Osteocyte (in vitro differentiated cells): ENCODE measurements at places on chromosomes 12 and 14. TPM values are rescaled to one million over a fixed set of nuclear protein-coding genes. Genes with fewer than 3 reads are reported as not detected.

The SERPINA1 gene
- not detected in 2 replicates for total RNA-seq

The SYNDIG1L gene
- total RNA-seq, result 0.26 TPM in 1 of 2 replicates, not detected in the other

The ARHGEF25 gene
- 25.8 and 27.6 TPM in 2 replicates for total RNA-seq

The RNASE7 gene
- total RNA-seq, result not detected in 2 replicates

The PRB2 gene
- total RNA-seq, result not detected in 2 replicates

The KLRC1 gene
- not detected in 2 replicates for total RNA-seq

The RD3L gene
- total RNA-seq, result not detected in 2 replicates

The PIWIL1 gene
- not detected in 2 replicates for total RNA-seq

The TESPA1 gene
- not detected in 2 replicates for total RNA-seq

The KLC1 gene
- total RNA-seq, result 186 and 211 TPM in 2 replicates

The TSPAN11 gene
- total RNA-seq, result 8.4 and 9.2 TPM in 2 replicates

DNA sequence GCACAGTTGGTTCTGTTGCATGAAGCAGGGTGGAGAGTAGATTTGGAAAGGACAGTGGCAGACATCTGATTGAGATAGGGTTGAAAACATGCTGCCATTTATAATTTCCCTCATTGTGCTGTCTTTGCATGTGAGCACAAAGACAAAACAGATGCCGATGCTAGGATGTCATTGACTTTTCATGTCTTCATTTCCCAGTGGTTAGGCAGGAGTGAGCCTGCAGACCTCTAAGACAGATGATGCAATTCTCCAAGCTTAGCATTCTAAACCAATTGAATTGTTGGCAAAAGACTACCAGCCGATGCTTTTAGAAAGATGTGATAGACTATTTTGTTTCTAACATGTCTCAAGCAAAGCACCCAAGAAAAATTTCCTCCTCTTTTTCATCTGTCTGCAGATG, 37.1 kb upstream of the PELI2 start:
- H3K4me1 ChIP-seq, result no peaks in the 10 kb centered on the region
- no peaks in the 10 kb centered on the region for H3K36me3 ChIP-seq
- peaks cover 38% of the 10 kb centered on the region for H3K27me3 ChIP-seq
- no peak overlapping the region for H3K27ac ChIP-seq

- H3K27me3 ChIP-seq, result no peaks in the 10 kb centered on the region
- no peak overlapping the region for H3K27ac ChIP-seq
- no peak for DNase-seq
- no peak overlapping the region for H3K4me3 ChIP-seq
Measured at GRCh38 chr14:87081004-87081403, 912.0 kb downstream of the GALC start.

DNA sequence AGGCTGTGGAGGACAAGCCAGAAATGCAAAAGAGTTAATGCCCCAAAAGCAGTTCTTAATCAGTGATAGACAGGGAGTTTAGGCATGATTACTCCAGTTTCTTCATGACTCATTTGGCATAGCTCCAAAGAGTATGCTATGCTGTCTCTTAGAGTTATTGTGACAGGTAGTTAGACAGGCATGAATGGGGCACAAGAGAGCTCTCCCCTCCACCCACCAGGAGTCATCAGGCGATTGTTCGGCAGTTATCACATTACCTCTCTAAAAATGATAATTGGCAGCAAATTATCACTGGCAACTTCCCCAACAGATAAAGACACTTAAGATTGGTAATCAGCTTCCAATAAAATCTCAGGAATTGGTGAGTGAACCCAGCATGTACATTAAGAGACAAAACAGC, 320.1 kb downstream of the DAD1 start:
- no peaks in the 10 kb centered on the region for H3K36me3 ChIP-seq
- peaks cover 78% of the 10 kb centered on the region for H3K4me1 ChIP-seq
- DNase-seq, result no peak
- H3K27ac ChIP-seq, result peak overlapping the region; percentile 75
- no peaks in the 10 kb centered on the region for H3K27me3 ChIP-seq

DNA sequence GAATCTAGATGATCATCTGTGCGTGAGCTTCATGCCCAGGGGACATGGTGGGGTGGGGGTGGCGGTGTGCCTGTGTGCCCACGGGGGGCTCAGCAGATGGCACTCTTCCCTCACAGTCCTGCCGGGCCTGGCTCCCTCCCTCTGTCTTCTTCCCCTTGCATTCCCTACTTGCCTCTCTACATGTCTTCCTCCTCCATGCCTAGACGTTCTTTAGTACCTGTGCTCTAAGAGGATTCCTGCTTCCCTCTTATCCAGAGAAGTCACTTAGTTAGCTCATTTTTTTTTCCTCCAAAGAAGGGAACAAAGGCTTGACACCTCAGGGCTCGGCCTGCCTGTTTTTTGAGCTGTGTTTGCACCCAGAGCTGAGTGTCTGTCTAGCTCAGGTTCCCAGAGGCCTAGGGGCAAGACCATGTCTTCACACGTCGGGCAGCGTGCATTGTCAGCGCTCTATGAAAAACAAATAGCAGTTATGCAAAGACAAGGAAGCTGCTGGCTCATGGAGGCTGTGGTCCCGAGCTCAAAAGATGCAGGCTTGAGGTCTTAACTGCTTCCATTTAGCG, 48.8 kb downstream of the NINJ2 start:
- DNase-seq, result no peak
- H3K4me1 ChIP-seq, result peaks cover 30% of the 10 kb centered on the region
- no peaks in the 10 kb centered on the region for H3K36me3 ChIP-seq
- no peak overlapping the region for H3K4me3 ChIP-seq

- no peak overlapping the region for H3K4me3 ChIP-seq
- no peaks in the 10 kb centered on the region for H3K36me3 ChIP-seq
- no peak for DNase-seq
- H3K4me1 ChIP-seq, result no peaks in the 10 kb centered on the region
Measured at GRCh38 chr14:33150666-33151428, 212.2 kb downstream of the NPAS3 start.

- no peak overlapping the region for H3K4me3 ChIP-seq
- no peaks in the 10 kb centered on the region for H3K4me1 ChIP-seq
- H3K27ac ChIP-seq, result no peak overlapping the region
- H3K36me3 ChIP-seq, result peaks cover 3% of the 10 kb centered on the region
Measured at GRCh38 chr12:91555436-91556415, 373.1 kb upstream of the DCN start.

GRCh38 chr12:89084751-89085150, 267.6 kb downstream of the DUSP6 start:
- H3K36me3 ChIP-seq, result no peaks in the 10 kb centered on the region
- DNase-seq, result no peak
- peaks cover 2% of the 10 kb centered on the region for H3K4me1 ChIP-seq
- no peak overlapping the region for H3K27ac ChIP-seq
- H3K27me3 ChIP-seq, result no peaks in the 10 kb centered on the region

DNA sequence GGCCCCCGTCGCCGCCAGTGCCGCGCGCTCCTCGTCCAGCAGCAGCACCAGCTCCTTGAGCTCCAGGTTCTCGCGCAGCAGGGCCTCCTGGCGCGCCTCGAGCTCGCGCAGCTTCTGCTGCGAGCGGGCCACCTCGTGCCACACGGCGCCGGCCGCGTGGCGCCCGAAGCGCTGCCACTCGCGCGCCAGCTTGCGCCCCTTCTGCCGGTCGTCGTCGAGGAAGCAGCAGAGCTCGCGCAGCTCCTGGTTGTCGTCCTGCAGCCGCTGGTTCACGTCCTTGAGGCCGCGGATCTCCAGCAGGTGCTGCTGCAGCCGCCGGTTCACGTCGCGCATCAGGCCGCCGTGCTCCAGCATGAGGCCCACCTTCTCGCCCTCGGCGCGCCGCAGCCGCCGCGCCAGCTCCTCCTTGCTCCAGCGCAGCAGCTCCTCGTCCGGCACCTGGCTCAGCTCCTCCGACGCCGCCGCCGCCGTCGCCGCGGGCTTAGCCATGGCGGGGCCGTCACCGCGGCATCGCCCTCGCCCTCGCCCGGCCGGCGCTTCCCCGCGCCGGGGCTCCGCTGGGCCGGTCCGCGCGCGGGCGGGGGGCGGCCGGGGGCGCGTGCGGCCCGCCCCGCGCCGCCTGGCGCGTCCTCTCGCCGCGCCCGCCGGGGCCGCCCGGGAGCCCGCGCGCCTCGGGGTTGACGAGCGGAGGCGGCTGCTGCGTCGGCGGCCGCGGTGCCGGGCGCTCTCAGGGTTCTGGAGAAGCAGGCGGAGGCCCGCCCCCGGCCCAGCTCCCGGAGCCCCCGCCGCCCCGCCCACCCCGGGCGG, at the start of gene CCDC85C:
TSS of gene CCDC85C (minus strand) at position 737 of the 807 bp plus-strand sequence. CDS start at position 489, 248 bp downstream.
- H3K27me3 ChIP-seq, result no peaks in the 10 kb centered on the region
- H3K27ac ChIP-seq, result peak within 1 kb of the TSS; percentile 86
- no peak for DNase-seq
- peaks cover 26% of the 10 kb centered on the region for H3K4me1 ChIP-seq
- H3K36me3 ChIP-seq, result no peaks in the 10 kb centered on the region

GRCh38 chr14:23034498-23035302, at the start of gene PSMB5:
TSS of gene PSMB5 (minus strand) at chr14:23034900. CDS start at chr14:23034881, 19 bp downstream.
- no peaks in the 10 kb centered on the region for H3K27me3 ChIP-seq
- H3K36me3 ChIP-seq, result peaks cover 18% of the 10 kb centered on the region
- H3K27ac ChIP-seq, result peak within 1 kb of the TSS; percentile 97
- peaks cover 25% of the 10 kb centered on the region for H3K4me1 ChIP-seq

GRCh38 chr14:71175491-71175890, 268.2 kb downstream of the PCNX1 start:
- H3K4me1 ChIP-seq, result no peaks in the 10 kb centered on the region
- no peak overlapping the region for H3K27ac ChIP-seq

- H3K36me3 ChIP-seq, result peaks cover 4% of the 10 kb centered on the region
- DNase-seq, result peak; percentile 94
- peaks cover 13% of the 10 kb centered on the region for H3K4me1 ChIP-seq
- no peak overlapping the region for H3K4me3 ChIP-seq
Measured at GRCh38 chr14:52131640-52132320, 62.9 kb upstream of the NID2 start.

DNA sequence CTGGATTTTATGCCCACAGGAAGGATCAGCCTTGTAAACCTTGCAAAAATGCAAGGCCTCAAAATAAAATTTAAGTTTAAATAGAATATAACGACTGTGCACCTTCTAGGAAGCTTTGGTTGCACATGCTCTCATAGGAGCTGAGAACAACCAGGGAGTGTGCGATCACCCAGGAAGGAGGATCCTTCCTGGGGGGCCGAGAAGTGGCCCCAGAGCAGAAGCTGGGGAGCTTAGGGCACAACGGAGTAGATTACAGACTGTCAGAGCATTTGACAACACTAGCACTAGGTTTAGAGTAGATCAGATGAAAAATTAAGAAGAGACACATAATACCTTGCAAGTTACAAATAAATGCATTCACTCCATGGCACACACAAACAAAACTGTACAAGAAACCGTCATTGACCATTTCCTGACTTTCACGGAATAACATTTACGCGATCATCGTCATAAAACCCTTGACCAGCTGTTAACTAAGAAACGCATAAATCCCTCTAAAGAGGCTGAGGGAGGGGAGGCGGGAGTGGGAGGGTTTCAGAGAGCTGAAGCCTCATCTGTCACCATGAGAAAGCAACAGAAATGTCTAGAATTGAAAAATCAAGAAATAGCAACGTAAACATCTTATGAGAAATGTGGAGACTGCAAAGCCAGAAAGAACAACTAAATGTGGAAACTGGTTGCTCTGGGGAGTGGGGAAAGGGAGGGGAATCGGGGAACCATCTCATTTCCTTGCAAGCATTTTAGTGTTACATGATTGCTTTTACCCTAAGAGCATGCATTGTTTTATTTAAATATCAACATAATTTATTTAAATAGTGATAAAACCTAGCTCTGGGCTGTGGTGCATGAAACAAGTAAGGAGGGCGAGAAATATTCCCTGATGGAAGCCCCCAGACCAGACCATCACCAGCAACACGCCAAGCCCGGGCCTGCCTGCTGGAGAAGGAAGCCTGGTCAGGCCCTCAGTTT, 13.1 kb upstream of the CCDC85C start:
- H3K27ac ChIP-seq, result no peak overlapping the region
- no peak for DNase-seq
- H3K4me1 ChIP-seq, result peaks cover 35% of the 10 kb centered on the region
- no peak overlapping the region for H3K4me3 ChIP-seq
- peaks cover 2% of the 10 kb centered on the region for H3K27me3 ChIP-seq
- no peaks in the 10 kb centered on the region for H3K36me3 ChIP-seq

GRCh38 chr14:63611078-63611477, 30.6 kb downstream of the WDR89 start:
- no peaks in the 10 kb centered on the region for H3K27me3 ChIP-seq
- H3K4me3 ChIP-seq, result no peak overlapping the region
- no peak overlapping the region for H3K27ac ChIP-seq

DNA sequence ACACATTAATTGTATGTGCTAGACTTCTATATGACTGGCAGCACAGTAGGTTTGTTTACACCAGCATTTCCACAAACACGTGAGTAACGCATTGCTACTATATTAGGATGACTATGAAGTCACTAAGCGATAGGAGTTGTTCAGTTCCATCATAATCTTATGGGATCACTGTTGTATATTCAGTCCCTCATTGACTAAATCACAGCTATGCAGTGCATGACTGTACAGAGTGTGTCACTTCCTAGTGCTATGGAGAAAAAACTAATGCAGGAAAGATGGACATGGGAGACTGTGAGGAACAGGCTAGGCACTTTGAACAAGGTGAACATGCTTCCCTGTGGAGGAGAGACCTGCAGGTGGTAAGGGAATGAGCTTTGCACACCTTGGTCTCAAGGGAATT, 259.8 kb downstream of the NUAK1 start:
- H3K4me1 ChIP-seq, result peaks cover 2% of the 10 kb centered on the region
- H3K27ac ChIP-seq, result no peak overlapping the region
- H3K36me3 ChIP-seq, result no peaks in the 10 kb centered on the region
- DNase-seq, result no peak
- H3K27me3 ChIP-seq, result no peaks in the 10 kb centered on the region

GRCh38 chr14:41973178-41973577, 366.5 kb downstream of the LRFN5 start:
- no peak for DNase-seq
- H3K27me3 ChIP-seq, result no peaks in the 10 kb centered on the region
- H3K4me1 ChIP-seq, result no peaks in the 10 kb centered on the region
- H3K4me3 ChIP-seq, result no peak overlapping the region
- no peak overlapping the region for H3K27ac ChIP-seq

DNA sequence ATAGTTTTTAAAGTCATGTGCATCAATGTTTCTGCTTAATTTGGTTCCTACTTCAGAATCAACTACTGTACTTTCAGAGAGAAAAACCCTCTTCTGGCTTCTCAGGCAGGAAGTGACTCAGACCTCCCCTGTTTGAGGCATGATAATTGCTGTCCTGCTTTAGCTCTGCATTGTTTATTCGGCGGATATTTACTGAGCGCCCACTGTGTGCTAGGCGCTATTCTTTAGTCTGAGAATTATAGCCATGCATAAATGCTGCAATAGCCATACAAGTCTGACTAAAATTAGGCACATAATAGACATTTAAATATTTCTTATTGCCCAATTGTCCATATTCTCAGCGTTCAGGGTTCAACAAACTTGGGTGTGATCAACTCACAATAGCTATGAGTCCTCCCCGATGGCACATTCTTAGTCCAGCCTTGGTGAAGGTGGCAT, 6.1 kb upstream of the AMIGO2 start:
- H3K27me3 ChIP-seq, result no peaks in the 10 kb centered on the region
- no peak for DNase-seq
- no peak overlapping the region for H3K4me3 ChIP-seq
- peak overlapping the region; percentile 77 for H3K27ac ChIP-seq
- no peaks in the 10 kb centered on the region for H3K36me3 ChIP-seq

GRCh38 chr12:64544371-64545080, 65.8 kb upstream of the RASSF3 start:
- H3K4me1 ChIP-seq, result no peaks in the 10 kb centered on the region
- no peaks in the 10 kb centered on the region for H3K36me3 ChIP-seq
- H3K4me3 ChIP-seq, result no peak overlapping the region

- no peak overlapping the region for H3K27ac ChIP-seq
- H3K4me3 ChIP-seq, result no peak overlapping the region
- no peaks in the 10 kb centered on the region for H3K4me1 ChIP-seq
- no peaks in the 10 kb centered on the region for H3K36me3 ChIP-seq
- H3K27me3 ChIP-seq, result no peaks in the 10 kb centered on the region
- DNase-seq, result no peak
Measured at GRCh38 chr12:114013575-114014345, 47.6 kb upstream of the RBM19 start.
